ENCODE measurements at places on chromosomes 12 and 14.

GRCh38 chr12:51197736-51198567 lies 19.9 kb downstream of the POU6F1 start:
- no peak for DNase-seq

- no peak for DNase-seq
Measured at GRCh38 chr14:60975551-60975950, 5.3 kb downstream of the TRMT5 start.

DNA sequence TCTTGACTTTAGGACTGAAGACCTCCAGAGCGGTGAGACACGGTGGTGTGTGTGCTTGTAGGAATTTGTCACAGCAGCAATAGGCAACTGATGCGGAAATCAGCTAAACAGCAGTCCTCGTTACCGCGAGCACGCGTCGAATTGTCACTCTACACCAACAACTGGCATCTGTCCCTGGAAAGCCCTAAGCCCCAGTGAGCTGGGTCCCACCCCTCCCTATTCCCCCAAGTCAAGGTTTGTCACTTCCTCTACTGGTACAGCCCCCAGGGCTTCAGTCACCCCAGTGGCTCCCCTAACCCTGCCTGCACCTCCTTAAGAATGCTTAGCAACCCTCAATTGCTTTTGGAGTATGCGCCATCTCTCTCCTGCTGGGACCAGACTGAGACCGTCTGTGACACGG lies 173.6 kb downstream of the PIWIL1 start:
- DNase-seq: no peak

DNA sequence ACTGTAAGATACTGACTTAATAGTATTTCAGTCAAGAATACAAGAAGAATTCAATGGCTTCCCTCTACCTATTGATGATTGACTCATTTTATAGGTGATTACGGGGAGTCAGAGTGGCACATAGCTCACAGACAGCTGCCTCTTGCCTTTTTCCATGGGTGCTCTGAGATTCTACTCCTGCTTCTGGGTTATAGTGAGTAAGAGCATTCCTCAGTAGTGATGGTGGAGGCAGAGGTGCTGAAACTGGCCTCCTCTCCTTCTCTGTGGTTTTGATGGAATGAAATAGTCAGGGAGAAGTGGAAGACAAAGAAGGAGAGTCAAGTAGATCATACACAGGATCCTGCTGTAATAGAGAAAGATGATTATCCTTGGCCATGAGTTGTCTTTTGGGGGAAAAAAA lies 438.2 kb upstream of the FAR2 start:
- no peak for DNase-seq

- DNase-seq: peak; percentile 76
Measured at GRCh38 chr14:50520947-50521815, 11.2 kb downstream of the MAP4K5 start.

DNA sequence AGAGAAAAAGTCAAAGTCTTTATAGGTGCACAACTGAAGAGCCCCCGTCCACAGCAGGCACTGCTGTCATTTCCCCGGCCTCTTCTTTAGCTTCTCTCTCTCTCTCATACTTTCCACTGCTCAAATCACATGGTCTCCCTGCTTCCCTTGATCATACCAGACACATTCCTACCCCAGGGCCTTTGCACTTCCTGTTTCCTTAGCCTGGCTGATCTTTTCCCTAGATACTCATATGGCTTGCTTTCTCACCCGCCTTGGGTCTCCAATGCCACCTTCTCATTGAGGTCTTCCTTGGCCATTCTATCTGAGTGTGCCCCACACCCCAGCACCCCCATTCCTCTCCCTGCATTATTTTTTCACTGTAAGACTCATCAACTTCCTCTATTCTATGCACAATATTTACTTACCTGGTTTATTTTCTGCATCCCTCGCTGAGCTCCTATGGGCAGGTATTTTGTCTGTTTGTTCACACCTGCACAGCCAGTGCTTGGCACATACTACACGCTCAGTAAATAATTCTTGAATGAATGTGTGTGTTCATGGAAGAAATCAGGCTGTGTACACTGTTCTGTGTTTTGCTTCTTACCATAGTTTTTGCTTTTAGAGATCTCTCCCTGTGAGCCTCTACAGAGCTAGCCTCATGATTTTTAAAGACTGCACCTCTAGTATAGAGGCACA lies 31.9 kb downstream of the SERPINA1 start:
- DNase-seq: no peak

GRCh38 chr14:51627313-51627712 lies 24.4 kb upstream of the FRMD6 start:
- DNase-seq: no peak

GRCh38 chr14:77271113-77271710 lies at the start of gene NGB:
Gene NGB (minus strand): TSS chr14:77271206. CDS start chr14:77270937, 269 bp downstream.
- DNase-seq: no peak

- peak; percentile 64 for DNase-seq
Measured at GRCh38 chr12:96578526-96579125, 89.2 kb downstream of the CFAP54 start.

DNA sequence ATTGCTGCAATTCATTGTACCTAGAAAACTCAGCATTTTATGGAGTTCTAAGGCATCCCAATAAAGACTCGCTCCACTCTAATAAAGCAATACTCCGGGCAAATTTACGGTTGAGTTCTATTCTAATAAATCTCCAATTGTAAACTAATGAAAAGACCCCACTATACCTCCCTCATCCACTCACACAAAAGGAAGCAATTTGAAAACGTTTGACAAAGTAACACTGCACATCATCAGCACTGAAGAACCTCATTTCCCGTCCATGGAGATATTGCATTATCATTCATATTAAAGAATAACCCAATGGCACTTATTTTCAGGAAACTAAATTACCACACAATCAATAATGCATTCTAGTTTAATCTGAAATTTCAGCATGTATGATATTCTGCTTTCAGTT lies 111.0 kb upstream of the LMO3 start:
- DNase-seq: no peak

GRCh38 chr12:46459111-46459510 lies 86.5 kb upstream of the SLC38A2 start:
- DNase-seq: no peak

- no peak for DNase-seq
Measured at GRCh38 chr12:116804051-116804450, 65.9 kb downstream of the RNFT2 start.

GRCh38 chr12:53200107-53200457 lies 7.0 kb downstream of the ITGB7 start:
- DNase-seq: no peak

DNA sequence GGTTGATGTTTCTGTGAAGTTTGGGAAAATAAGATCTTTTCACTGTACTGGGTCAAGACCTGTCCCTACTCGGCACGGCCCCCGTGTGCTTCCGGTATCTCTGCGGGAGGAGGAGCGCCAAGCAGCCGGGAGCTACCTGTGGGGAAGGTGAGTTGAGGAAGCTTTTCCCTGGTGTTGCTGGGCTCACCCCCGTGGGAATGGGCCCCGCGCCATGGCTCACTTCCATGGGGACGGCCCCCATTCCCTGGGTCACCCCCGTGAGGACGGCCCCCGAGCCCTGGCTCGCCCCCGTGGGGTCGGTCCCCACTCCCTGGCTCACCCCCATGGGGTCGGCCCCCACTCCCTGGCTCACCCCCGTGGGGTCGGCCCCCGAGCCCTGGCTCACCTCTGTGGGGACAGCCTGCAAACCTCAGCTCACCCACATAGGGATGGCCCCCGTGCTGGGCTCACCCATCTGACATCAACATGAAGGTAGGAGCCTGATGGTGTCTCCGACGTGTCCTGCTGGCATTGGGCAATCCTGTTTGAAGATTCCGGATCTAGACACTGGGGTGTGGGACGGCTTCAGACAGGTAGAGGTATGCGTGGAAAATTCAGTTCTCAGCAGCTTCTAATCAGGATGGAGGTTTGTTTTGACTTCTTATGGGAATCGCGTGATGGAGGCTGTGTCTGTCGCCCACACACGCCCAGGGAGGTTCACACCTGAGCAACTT lies 9.1 kb downstream of the LRCOL1 start:
- no peak for DNase-seq

GRCh38 chr14:96888593-96888992 lies 91.4 kb downstream of the VRK1 start:
- DNase-seq: no peak

DNA sequence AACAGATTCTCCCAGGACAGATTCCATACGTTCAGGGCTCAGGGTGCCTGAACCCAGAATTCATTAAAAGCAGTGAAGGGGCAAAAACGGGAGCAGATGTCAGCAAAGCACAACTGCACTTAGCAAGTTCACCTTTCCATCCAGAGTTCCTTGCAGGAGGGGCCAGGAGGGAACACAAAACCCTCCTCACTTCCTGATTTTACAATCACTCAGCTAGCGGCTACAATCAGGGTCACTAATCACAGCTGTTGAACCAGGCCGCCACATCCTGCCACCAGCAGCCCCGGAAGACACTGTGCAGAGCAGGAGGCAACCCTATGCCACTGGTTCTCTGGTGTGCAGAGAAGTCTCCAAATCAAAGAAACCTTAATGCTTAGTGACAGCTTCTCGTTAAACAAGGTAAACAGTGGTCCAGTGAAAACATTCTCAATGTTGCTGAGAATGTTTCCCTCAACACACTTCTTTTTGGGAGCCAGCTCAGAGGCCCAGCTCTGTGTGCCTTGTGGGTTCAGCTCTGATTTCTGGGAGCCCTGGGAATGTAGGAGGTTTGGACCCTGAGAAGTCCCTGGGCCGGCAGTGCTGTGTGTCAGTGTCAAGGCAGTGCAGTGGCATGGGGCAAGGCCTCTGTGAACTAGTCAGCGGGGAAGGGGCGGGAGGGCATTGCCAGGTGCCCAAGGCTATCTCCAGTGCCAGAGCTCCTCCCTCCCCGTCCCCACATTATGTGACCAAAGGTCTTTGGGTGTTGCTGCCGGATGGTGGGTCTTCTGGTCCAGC lies 54.5 kb downstream of the VCPKMT start:
- peak; percentile 35 for DNase-seq

DNA sequence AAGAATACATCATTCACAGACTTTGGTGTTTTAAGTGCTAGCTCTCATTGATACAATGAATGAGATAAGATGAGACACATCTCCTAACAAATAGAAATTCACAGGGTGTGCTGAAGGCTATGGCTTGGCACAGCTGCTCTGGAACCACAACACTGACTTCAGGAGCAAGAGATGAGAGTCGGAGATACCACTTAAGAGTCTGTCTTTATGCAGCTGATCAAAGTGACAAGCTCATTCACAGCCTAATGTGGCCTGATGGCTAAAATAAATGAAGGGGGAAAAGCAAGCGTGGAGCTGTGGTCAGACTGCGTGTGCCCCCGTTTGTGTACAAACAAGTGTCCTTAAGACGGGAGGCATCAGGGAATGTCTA lies 29.7 kb upstream of the FAM181A start:
- no peak for DNase-seq

DNA sequence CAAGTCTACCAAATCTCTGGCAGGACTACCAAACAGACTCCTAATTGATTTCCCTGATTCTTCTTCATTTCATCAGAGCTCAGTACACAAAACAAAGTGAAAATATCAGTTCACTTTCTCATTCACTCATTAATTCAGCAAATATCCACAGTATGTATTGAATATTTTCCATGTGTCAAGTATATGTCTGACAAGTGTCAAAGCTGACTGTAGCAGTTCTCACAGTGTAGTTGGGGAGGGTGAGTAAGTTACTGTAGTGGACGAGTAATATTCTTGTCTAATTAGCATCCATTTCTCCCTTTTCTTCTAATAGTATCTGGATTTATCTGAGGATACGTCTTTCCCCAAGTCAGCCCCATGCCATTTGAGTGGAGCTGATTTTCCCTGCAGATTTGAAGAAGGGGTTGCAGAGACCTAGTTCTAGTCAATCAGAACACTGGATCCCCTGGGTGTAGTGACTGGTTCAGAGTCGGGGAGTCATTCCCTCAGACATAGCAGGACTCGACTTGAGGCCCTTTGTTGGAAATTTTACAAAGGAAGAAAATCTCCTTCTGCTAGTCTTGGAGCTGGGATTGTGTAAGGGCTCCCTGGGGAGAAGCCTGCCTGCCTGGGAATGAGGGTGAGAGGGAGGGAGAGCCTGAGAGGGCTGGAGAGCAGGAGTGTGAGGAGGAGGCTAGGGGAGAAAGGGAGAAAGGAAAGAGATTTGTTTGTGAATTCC lies 51.4 kb downstream of the GRIP1 start:
- no peak for DNase-seq

DNA sequence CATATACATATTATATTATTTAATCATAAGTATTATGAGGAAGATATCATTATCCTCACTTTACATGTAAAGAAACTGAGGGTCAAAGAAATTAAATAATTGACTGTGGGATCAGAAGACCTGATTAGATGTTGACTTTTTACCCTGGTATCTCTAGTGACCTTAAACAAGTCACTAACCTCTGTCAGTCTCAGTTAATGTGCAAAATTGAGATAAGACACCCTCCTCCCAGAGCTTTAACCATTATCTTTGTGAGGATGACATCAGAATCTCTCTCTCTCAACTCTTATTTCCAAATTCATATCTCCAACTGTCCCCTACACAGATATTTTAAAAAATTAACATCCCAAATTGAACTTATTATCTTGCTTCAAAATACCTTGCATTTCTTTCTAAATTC lies 177.8 kb downstream of the KLHL28 start:
- no peak for DNase-seq

DNA sequence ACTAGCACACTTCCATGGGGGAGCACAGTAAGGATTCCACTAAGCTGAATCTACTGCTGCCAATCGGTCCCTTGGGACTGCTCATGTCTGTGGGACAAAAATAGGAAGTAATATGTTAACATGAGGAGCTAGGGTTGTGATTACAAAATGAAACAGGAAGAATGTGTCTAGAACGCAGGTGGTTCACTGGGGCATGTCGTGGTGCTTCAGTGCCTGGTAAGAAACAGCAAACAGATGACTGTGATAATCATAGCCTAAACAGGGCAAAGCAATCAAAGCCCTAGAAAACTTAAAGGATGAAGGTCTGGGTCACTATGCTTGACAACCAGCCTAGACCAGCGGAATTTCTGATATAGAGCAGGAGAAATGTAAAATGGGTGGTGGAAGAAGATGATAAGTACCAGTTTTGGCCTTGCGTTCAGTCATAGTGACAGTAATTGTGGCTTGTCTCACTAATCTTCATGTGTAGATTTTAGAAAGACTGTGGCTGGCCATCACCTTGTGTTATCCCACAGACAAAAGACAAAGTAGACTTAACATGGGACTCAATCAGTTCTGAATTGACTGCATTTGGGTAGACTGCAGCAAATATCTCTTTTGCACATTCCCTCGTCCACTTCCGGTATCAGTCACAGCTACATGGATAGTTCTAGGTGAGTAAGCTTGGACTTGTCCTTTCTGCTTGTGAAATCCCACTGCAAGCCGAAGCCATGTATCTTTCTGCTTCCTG lies 51.4 kb downstream of the WASHC3 start:
- peak; percentile 33 for DNase-seq

DNA sequence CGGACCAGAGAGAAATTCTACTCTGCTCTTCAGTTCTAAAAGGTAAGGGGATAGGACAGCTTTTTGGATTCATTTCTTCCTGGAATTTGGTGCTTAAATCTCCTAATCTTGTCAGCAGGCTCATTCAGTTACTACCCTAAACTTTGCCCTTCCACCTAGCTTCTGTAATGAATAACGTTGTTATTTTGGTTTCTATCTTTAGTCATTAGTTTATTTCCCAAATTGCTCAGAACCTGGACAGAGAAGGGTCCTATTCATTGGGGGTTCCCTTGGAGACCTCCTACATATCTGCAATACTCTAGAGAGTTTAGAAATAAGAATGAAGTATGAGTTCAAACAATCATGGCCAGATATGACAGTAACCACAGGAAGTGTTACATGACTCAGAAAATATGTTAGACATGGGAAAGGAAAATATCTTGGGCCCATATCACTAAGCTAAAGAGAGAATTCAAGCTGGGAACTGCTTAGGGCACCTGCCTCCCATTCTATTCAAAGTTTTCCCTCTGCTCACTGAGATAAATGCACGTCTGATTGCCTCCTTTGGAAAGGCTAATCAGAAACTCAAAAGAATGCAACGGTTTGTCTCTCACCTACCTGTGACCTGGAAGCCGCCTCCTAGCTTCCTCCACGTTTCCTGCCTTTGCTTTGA lies 87.9 kb downstream of the GAS2L3 start:
- no peak for DNase-seq

All from inflammatory macrophage treated with lipopolysaccharide for 1 hour (primary cell).